ENCODE measurements at places on chromosomes 1 and 21.

DNA sequence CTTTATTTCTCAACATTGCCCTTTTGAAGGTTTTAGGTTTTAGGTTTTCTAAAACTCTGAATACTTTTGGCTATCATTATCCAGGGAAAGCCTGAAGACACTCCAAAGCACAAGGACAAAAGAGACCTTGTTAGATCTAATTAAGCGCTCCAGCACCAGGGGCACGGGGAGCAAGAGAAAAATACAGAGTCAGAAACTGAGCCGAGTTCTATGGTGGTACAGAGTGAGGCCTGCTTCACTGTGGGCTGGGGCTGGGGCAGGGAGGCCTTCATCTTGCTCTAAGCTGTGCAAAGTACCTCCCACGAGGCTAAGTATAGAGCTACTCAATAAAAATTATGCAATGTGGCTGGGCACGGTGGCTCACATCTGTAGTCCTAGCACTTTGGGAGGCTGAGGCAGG is 19.7 kb upstream of the RAB4A start:
- no peak for DNase-seq

DNA sequence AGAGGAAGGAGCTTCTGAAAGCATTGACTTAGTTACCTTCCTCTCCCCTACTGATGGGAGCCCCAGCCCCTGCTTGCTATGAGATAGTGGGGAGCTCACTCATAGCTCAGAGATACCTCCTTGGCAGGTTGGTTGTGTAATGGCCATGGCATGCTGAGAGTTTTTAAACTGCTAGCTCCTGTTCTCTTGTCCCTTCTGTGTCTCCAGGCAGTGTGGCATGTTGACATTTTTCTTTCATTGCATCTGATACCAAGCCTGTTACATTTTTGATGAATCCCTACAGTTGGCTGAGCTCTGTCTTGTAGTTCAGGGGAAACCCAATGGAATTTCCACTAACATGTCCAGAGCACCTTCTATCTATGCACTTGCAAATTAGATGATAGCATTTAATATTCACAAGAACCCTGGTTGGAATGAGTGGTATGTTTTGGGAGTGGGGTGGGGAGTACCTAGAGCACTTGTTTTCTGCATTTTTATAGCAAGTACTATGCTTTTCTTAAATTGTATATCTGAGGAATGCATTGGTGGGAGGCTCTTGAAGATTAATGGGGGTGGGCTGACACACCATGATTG is 39.1 kb upstream of the EFCAB14 start:
- no peak for DNase-seq

- DNase-seq: no peak
Measured at GRCh38 chr21:26782747-26783146, 62.5 kb downstream of the ADAMTS1 start.

DNA sequence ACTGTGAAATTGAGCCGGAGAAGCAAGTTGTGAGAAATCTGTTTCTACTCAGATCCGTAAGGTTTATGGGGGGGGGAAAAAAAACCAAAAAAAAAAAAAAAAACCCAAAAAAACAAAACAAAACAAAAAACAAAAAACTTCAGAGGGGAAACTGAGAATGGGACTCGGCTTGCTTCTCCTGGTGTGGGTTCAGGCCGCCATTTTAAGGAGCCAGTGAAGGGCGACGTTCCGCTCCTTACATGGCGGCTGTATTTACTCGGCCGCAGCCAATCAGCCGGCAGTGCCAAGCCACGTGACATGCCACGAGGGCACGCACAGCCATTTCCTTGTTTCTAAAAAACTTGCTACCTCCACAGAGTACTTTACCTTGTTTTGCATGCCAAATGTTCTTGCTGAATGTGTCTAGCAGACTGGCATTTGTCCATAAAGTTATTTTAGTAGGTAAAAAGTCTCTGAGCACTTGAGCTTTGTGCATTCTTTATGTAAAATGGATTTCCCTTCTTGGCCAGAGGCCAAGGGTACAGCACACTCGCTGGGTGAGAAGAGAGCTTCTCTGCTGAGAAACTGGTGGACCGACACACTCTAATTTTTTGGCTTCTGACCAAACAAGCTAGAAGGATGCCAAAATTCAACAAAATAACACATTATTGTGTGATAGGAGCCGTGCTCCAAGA is 101.8 kb downstream of the NFIA start:
- no peak for DNase-seq

GRCh38 chr1:218408942-218409341 is 63.8 kb downstream of the TGFB2 start:
- no peak for DNase-seq

DNA sequence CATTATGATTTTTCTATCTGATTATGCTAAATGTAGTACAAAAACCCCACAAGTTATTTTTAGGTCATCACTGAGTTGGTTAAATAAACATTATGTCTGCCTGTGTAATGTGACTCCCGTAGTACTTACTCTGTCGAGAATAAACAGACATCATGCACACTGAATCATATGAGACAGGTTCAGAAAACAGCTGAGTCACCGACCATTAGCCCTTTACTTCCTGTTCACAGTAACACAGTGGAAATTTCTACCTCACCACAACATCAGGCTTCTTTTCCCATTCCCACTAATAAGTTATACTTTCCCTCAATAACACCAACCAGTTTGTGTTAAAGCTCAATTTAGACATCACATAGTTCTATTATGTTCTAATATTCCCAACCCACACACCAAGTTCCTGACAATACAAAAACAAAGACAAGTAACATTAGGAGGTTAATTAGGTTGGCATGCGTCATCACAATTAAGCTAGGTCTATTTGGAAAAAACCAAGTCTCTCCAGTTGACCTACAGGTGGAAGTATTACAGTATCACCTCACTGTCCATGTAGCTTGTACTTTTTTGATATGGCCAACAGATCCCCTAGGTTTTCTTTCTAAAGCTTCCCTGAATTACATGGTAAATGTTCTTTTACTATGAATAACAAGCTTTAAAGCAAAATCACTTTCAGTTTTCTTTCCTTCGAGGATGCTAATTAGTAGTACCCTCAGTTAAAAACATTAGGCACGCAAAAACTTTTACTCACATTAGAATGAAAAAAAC is 154.2 kb downstream of the EIF4G3 start:
- peak; percentile 80 for DNase-seq

DNA sequence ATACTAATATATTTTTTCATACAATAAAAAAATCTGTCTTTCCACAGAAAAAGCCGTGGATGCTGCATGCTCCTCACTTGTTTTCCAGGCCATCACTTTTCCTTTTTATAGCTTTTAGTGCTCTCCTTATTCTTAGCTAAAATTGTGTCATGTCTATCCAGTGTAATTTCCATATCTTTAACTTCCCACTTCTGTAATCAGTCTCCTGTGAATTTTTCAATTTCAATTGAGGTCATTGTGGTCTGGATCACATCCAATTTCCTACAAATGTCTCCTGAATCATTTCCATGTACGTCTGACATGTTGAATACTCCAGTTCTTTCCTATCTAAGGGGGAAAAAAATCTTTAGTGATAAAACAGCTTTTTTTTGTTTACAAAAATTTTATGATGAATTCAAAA is 838.2 kb upstream of the B3GALT2 start:
- DNase-seq: no peak

Data from T-helper 1 cell (primary cell).